Thoracic aorta (tissue), 2 donors: ENCODE measurements at places on chromosomes 6 and 20.

DNA sequence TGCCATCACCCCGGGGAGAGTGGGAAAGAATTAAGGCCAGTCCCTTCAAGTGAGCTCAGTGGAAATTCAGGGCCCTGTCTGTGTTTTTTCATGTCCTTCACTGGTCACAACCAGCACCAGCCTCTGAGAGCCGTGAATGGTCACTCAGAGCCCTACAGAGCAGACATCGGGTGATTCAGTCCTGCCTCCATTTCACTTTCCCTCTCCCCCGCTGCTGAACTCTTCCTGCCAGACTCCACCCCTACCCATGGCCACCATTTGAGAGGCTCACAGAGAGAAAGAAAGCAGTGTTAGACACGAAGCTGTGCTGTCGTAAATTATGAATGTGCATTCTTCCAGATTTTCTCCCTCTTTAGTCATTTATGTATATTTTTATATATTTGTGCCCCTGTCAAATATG, 5.4 kb downstream of the R3HDML start:
- no peak for DNase-seq

DNA sequence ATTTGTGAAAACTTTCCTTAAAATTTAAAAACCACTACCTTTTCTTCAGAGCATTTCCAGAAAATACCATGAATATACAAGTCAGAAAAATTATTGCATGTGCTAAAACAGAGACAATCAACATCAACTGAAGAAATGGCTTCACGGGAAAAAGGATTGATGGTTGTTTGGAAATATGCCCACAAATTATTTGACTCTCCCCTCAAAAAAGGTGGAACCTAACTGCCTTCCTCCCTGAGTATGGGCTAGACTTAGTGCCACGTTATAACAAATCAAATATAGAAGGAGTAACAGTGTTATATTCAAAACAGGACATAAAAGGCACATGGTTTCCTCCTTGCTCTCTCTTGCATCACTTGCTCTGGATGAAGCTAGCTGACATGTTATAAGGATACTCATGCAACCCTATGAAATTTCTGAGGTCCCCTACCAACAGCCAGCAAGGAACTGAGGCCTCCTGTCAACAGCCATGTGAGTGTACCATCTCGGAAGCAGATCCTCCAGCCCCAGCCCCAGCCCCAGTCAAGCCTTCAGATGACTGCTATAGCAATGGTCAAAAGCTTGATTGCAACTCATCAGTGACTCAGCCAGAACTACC, 8.4 kb downstream of the BTBD9 start:
- no peak for DNase-seq

DNA sequence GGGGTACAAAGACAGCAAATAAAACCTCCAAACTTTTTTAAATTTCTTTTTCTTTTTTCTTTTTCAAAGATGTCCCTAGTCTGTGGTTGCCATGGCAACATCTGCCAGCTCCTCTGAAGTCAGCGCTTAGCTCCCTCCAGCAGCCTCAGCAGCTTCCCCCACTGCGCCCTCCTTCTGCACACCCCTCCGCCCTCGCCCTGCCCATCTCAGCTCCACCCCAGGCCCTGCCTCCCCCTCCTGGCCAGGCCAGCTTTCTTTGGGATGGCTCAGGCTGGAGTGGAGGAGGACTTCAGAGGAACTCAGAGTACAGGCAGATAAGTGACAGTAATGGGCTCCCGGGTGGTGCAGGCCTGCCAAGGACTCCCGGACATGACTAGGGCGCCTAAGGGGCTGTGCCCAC, 104.6 kb downstream of the LRFN2 start:
- DNase-seq: no peak

DNA sequence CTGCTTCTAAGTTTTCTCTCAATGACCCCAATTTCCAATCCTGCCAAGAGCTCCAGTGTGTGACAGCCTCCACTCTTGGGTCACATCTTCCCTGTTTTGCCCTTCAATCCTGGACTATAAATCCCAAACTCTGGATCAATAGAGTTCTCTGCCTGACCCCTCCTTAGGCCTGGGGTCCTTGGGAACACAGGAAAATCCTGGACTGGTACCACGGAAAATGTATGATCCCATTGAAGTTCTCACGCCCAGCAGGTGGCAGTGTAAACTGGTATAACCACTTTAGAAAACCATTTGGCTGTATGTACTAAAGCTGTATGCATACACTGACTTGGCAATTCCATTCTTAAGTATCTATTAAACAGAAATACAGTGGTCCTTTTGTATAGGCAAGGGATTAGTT, 98.0 kb downstream of the SNAP25 start:
- no peak for DNase-seq
